Cerebellar nuclear complex (tissue), 1 donor: ENCODE measurements at places on chromosomes 4 and X.

DNA sequence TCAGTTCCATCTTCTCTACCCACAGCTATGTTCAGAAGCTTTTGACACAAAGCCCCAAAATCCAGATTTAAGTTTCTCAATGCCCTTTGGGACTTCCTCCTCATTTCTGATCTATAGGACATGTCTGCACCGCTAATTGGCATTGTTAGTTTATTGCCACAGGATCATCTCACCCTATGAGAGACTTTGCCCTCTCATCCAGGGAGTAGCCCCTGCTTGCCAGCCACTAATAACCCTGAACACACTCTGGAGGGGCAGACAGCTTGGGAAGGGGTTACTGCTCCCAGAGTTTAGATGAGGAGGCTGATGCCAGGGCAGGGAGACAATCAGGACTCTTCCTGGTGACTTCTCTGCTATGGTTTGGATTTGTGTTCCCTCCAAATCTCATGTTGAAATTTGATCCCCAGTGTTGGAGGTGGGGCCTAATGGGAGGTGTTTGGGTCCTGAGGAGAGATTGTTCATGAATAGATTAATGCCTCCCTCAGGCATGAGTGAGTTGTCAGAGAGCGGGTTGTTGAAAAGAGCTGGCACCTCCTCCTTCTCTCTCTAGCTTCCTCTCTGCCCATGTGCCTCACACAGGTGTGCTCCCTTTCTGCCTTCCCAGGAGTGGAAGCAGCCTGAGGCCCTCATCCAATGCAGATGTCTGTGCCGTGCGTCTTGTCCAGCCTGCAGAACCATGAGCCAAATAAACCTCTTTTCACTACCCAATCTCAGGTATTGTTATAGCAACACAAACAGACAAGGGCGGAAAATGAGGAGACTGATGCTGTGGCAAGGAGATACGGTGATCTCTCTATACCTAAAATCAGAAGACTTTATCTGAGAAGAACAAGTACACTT lies 3.6 kb upstream of the SCARB2 start:
- DNase-seq = no peak

DNA sequence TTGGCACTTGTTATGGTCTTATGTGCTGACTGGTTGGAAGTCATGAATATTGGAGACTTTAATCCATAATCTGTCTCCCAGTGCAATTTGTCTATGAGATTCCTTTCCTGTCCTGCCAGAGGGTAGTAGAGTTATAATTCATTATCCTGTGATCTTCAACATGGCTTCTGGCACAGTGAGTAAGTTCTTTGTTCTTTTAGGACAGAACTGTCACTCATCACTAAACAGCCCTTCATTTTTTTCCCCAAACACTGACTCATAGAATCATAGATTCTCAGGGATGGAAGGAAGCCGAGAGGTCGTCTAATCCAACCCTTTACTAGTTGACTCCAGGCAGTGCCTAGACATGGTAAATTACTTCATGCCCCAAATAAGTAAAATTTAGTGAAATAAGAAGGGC lies 78.4 kb downstream of the LUZP4 start:
- no peak for DNase-seq

GRCh38 chr4:54731552-54731951 lies 73.8 kb downstream of the KIT start:
- no peak for DNase-seq

DNA sequence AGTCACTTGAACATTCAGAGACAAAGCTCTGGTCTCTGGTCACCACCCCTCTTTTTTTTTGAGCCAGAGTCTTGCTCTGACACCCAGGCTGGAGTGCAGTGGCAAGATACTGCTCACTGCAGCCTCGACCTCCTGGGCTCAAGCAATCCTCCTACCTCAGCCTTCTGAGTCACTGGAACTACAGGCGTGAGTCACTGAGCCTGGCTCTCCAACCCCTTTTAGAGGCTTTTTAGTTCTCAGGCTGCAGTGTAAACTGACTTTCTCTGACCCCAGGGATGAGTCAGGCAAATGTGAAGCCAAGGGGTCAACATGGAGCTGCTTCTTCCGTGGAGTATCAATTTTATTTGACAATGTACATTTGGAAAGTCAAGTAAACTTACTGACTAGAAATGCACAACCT lies 229.2 kb downstream of the PTTG2 start:
- no peak for DNase-seq

DNA sequence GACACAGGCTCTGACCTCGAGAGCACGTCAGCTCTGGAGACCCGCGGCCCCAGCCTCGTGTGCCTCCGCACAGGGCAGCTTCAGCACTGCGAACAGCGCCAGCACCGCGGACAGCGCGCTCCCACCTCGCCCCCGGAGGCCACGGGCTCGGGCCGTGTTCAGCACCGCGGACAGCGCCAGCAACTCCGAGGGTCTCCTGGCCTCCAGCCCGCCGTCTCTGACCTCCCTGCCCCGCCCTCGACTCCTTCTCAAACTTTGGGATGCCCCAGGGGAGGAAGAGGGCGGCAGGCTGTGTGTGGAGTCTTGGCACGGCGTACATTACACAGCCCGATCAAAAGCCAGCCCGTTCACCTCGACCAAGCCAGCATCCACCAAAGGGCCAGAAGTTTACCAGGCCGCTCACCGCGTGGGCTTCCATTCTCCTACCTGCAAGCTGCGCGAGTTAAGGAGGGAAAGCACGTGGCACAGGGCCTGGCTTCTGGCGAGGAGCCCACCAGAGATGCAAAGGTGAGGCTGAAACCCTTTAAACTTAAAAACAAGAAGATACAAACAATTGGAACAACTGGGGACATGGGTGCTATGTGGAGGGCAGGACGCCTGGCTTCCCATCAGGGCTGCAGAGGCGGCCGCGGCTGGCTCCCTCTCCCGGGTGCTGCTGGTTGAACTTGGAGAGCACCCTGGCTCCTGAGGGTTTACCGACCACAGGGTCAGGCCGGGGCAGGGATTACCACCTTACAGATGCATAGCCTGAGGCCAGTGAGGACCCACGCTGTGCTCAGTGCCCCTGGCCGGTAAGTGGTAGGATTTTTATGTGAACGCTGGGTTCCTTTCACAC lies 4.5 kb upstream of the NKX1-1 start:
- DNase-seq = no peak

DNA sequence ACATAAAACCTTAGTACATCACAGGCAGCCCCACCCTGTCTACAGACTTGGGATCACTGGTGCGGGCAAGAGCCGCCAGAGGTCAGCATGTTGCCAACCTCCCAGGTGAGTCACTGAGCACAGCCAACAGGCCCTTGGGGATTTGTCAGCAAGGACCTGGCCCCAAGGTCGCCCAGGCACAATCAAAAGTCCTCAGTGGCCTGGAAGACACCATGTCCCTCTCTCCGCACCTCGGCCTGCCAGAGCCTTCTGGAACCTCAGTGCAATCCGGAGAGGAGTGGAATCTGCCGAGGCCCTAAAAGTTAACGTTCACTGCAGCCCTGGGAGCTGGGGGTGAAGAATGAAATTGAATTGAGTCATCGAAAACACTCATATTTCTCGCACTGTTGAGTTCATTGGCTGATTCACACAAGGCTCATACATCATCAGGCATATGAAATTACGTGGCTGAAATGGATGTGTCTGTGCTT lies 74.3 kb downstream of the WFS1 start:
- no peak for DNase-seq

GRCh38 chr4:26204911-26205370 lies 115.9 kb upstream of the RBPJ start:
- DNase-seq = no peak

DNA sequence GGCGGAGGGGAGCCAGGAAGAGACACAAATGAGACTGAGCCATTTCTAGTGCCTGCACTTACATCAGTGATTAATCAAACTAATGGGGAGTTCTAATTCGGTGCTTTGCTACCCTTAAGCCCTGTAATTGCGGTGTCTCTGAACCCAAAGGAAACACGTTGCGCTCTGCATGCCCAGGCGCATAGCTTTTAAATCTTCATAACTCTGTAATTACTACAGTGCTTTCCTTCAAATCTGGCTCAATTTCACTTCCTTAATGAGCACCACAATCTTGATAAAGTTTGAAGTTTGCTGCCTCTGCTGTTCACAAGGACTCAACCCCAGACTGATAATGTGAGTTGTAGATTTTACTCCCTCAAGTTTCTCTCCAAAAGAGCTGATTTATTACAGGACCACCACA lies 5.7 kb upstream of the NHS start:
- DNase-seq = no peak

DNA sequence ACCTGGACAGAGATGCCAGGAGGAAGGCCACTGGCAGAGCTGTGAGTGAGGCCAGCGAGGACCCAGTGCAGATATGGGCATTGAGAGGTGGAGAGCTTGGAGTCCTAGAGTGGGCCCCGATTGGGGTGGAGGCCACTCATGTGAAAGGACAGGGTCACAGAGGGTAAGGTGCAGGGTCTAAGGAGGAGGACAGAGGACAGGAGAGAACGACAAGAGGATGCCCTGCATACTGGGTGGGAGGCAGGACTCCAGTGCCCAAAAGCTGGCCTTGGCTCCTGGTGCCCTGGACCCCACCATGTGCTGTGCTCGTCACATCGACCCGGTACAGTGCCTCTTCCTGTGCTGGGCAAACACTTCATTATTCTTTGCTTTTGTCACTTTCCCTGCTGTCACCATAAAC lies 66.7 kb downstream of the NAT8L start:
- no peak for DNase-seq

- no peak for DNase-seq
These were observed 174.4 kb downstream of the TSPAN5 start for GRCh38 chr4:98484031-98484430.

GRCh38 chr4:17096692-17097091 lies 198.2 kb upstream of the LDB2 start:
- DNase-seq = no peak
